ENCODE measurements at places on chromosomes 4 and X.
A peak's percentile ranks its signal among the peaks of the same experiment; 100 is the strongest.

- peak overlapping the region; percentile 67 for H3K4me3 ChIP-seq
- H3K36me3 ChIP-seq = no peaks in the 10 kb centered on the region
- H3K27ac ChIP-seq = no peak overlapping the region
- H3K27me3 ChIP-seq = peaks cover 5% of the 10 kb centered on the region
These were observed 63.5 kb upstream of the WDR17 start for GRCh38 chr4:176002007-176002613.

DNA sequence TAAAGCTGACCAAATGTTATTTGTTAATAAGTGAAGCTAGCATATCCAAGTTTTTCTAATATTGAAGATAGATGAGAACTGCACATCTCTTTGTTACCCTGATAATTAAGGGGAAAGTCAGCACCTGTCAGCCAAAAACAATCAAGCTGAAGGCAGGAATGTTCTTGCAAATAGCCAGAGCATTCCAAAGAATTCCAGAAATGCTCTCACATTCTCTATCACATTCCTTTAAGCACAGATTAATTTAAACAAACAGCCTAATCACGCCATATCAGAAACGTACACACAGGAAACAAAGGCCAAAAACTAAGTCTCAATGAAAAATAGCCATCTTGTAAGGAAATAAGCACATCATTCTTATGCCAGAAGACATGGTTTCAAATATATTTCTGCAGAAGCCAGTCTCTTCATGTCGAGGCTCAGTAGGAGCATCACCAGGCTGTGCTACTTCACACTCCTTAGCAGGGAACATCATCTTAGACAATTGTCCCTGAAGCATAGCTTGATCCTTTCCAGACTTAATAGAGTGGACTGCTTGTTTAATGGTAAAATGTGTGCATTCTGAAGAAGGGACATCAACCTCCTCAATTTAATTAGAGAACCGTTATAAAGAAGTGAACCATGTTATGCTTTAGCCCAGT is 252.9 kb upstream of the TTC29 start:
- no peak for DNase-seq
- no peaks in the 10 kb centered on the region for H3K27me3 ChIP-seq
- no peak overlapping the region for H3K4me3 ChIP-seq
- H3K4me1 ChIP-seq = no peaks in the 10 kb centered on the region
- no peaks in the 10 kb centered on the region for H3K36me3 ChIP-seq

- DNase-seq = no peak
- H3K27ac ChIP-seq = no peak overlapping the region
- no peaks in the 10 kb centered on the region for H3K36me3 ChIP-seq
These were observed 31.5 kb upstream of the HPGD start for GRCh38 chr4:174553828-174554227.

GRCh38 chr4:122658818-122659295 is 38.0 kb upstream of the IL21 start:
- H3K27ac ChIP-seq = no peak overlapping the region
- peaks cover 3% of the 10 kb centered on the region for H3K27me3 ChIP-seq
- no peak for DNase-seq
- H3K4me1 ChIP-seq = no peaks in the 10 kb centered on the region

DNA sequence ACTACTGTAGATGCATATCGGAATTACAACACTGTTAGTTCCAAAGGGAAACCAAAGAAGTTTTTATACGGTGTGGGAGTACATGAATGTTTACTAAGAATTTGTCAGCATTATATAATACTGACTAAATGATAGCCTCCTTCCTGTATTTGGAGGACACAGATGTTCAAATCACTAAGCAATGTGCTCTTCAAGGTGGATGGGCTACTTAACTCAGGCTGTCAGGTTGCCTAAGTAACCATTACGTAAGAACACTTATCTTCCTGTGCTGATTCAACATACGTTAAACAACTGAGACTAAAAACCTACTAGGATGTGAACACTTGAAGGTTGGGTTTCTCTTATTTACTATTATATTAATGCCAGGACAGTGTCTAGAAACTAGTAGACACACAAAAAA is 81.9 kb upstream of the HPGD start:
- peak; percentile 98 for DNase-seq
- H3K27ac ChIP-seq = no peak overlapping the region
- H3K4me1 ChIP-seq = no peaks in the 10 kb centered on the region
- H3K36me3 ChIP-seq = no peaks in the 10 kb centered on the region
- H3K4me3 ChIP-seq = no peak overlapping the region

- no peaks in the 10 kb centered on the region for H3K4me1 ChIP-seq
- DNase-seq = no peak
- no peaks in the 10 kb centered on the region for H3K27me3 ChIP-seq
- H3K4me3 ChIP-seq = no peak overlapping the region
These were observed 318.7 kb downstream of the PCDH18 start for GRCh38 chr4:137213372-137214173.

DNA sequence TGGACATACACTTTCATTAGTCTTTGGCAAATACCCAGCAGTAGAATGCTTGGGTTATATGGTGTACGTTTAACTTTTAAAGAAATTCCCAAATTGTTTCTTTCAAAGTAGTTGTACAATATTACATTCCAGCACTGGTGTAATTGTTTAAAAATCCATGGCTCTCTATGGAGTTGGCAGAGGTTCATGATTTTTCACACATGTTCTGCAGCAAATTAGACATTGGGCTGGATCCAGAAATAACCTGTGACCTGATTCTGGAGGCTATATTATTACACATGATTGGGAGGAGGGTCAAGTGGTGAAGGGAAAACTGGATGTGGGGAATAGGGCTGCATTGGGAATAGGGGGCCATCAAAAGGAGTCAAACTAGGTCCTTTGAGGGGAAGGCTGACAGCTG is 41.9 kb downstream of the MAMLD1 start:
- no peaks in the 10 kb centered on the region for H3K27me3 ChIP-seq
- H3K36me3 ChIP-seq = no peaks in the 10 kb centered on the region
- H3K4me3 ChIP-seq = no peak overlapping the region
- H3K4me1 ChIP-seq = no peaks in the 10 kb centered on the region

GRCh38 chrX:12770440-12770839 is 20.8 kb upstream of the PRPS2 start:
- H3K27me3 ChIP-seq = no peaks in the 10 kb centered on the region
- no peaks in the 10 kb centered on the region for H3K36me3 ChIP-seq
- H3K27ac ChIP-seq = no peak overlapping the region
- peak; percentile 31 for DNase-seq
- H3K4me1 ChIP-seq = no peaks in the 10 kb centered on the region

GRCh38 chr4:133149932-133150471 is 908 bp downstream of the PCDH10 start:
- DNase-seq = no peak
- no peak overlapping the region for H3K4me3 ChIP-seq
- H3K27me3 ChIP-seq = peaks cover 73% of the 10 kb centered on the region
- H3K36me3 ChIP-seq = no peaks in the 10 kb centered on the region
- H3K4me1 ChIP-seq = peaks cover 52% of the 10 kb centered on the region

GRCh38 chrX:69603566-69604194 is 12.2 kb upstream of the EDA start:
- no peaks in the 10 kb centered on the region for H3K36me3 ChIP-seq
- peaks cover 2% of the 10 kb centered on the region for H3K27me3 ChIP-seq
- no peak overlapping the region for H3K27ac ChIP-seq
- no peaks in the 10 kb centered on the region for H3K4me1 ChIP-seq

GRCh38 chr4:612052-612748 is 13.2 kb upstream of the PDE6B start:
- no peaks in the 10 kb centered on the region for H3K4me1 ChIP-seq
- no peak overlapping the region for H3K27ac ChIP-seq
- no peaks in the 10 kb centered on the region for H3K36me3 ChIP-seq
- H3K27me3 ChIP-seq = no peaks in the 10 kb centered on the region
- DNase-seq = no peak

DNA sequence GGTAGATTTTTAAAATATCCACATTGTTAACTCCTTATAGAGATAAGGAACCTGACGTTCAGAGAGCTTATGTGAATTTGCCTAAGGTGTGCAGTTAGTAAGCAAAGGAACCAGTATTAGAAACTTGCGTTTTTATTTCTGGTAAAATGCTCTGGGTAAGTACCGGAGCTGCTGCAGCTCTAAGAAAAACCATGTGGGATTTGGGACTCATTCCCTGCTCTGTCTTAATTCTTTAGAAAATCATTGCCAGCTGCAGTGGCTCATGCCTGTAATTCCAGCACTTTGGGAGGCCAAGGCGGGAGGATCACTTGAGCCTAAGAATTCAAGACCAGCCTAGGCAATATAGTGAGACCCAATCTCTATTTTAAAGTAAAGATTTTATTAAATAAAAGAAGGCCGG is 5.8 kb downstream of the CCKAR start:
- H3K27me3 ChIP-seq = peaks cover 8% of the 10 kb centered on the region
- DNase-seq = no peak
- H3K4me1 ChIP-seq = no peaks in the 10 kb centered on the region
- no peaks in the 10 kb centered on the region for H3K36me3 ChIP-seq
- H3K27ac ChIP-seq = no peak overlapping the region

DNA sequence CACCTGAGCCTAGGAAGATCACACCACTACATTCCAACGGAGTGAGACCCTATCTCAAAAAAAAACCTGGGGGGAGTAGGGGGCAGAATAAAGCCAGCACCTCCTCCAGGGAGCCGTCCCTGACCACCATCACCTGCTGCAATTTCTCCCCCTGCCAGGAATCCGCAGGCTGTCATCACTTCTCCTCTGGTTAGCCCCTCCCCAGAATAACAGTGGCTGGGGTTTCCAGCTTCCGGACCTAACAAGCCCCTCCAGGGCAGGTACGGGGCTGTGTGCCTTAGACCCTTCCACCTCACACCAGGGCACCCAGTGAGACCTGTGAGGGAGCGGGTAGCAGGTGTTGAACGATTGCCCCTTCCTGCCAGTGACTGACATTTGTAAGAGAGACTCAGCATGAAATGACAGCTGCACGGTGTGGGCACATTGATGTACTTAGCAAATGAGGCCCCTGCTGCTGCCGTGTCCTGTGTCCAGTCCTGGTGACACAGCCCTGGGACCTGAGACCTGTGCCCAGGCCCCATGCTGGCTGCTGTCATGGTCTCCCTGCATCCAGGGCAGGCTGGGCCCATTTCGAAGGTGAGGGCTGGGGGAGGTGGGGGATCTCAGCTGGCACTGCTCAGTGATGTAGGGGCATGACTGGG is 6.7 kb upstream of the WFS1 start:
- H3K4me1 ChIP-seq = peaks cover 18% of the 10 kb centered on the region
- H3K4me3 ChIP-seq = no peak overlapping the region
- peaks cover 19% of the 10 kb centered on the region for H3K27me3 ChIP-seq
- no peaks in the 10 kb centered on the region for H3K36me3 ChIP-seq
- H3K27ac ChIP-seq = no peak overlapping the region
- DNase-seq = no peak

GRCh38 chrX:76253432-76253831 is 80.6 kb downstream of the PBDC1 start:
- H3K27ac ChIP-seq = no peak overlapping the region
- DNase-seq = peak; percentile 41
- H3K27me3 ChIP-seq = no peaks in the 10 kb centered on the region
- no peak overlapping the region for H3K4me3 ChIP-seq
- no peaks in the 10 kb centered on the region for H3K4me1 ChIP-seq

DNA sequence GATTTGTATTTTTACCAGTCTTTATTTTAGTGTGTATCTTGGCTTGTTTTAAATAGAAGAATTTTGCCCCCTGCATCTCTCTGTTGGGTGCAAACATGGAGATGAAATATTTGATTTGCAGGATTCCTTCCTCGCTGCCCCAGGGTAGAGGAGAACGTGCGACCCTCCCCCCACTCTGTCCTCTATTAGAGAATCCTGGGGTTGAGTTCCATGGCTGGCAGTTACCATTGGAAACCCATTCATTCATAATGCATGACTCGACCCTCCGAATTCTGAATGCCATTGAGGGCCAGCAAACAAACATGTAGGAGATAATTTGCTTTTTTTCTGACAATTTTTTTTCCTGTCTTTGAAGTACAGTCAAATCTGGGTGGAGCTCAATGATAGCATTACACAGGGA is 53.7 kb downstream of the TRIM2 start:
- no peaks in the 10 kb centered on the region for H3K36me3 ChIP-seq
- H3K27ac ChIP-seq = no peak overlapping the region
- H3K27me3 ChIP-seq = peaks cover 7% of the 10 kb centered on the region
- no peak overlapping the region for H3K4me3 ChIP-seq
- H3K4me1 ChIP-seq = peaks cover 4% of the 10 kb centered on the region
- DNase-seq = no peak

DNA sequence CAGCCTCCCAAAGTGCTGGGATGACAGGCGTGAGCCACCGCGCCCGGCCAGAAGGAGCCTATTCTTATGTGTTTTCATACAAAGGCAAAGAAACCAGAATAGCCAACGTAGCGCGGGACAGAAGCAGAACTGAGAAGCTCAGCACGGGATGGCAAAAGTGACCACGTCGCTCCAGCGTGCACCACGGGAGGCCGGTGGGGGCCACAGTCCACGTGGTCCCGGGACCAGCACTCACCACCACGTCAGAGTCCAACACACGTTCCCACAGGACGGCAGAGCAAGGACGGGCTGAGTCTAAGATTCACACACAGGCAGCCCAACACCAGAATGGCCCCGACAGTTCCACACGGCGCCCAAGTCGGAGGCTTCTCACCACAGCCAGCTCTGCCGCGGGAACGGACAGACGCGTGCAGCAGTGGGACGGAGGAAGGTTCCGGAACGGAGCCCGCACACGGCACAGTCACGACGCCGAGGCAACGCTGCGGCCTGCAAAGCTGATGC is 18.8 kb upstream of the GTPBP6 start:
- DNase-seq = no peak
- no peaks in the 10 kb centered on the region for H3K27me3 ChIP-seq
- peaks cover 63% of the 10 kb centered on the region for H3K36me3 ChIP-seq
- no peak overlapping the region for H3K27ac ChIP-seq

- H3K36me3 ChIP-seq = no peaks in the 10 kb centered on the region
- no peak overlapping the region for H3K4me3 ChIP-seq
- no peak for DNase-seq
- no peak overlapping the region for H3K27ac ChIP-seq
These were observed 153.5 kb downstream of the CAMK2D start for GRCh38 chr4:113607998-113608397.

DNA sequence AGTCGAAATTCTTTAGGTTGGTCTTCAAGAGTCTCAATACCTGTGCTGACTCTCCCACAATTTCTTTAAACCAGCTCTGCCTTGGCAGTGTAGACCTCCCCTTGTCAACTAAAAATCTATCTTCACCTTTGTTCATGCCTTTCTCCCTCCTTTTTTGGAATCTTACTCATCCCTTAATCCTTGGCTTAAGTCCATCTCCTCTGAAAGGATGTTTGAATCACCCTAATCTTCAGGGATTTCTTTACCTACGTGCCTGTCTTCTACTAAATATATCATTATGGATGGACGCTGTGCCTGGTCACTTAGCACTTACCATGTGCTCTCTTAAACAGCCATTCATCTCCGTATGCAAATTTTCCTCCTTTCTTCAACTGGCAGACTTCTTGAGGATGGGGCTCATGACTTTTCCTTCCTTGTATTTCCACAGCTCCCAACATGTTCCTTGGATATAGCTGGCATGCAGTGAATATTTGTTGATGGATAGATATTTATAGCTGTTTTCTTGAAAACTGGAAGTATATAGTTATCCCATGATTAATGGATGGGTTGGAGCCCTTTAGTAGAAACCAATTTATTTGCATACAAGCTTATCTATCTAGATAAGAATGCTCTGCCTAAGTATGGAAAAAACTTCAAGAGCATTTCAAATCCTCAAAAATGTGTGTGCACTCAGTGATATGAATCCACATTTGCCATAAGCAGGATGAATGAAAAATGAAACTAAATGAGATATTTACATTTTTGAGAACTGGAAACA is 166.6 kb downstream of the SPRY1 start:
- H3K4me1 ChIP-seq = peaks cover 6% of the 10 kb centered on the region
- no peak for DNase-seq
- H3K36me3 ChIP-seq = no peaks in the 10 kb centered on the region
- H3K27ac ChIP-seq = no peak overlapping the region
- no peak overlapping the region for H3K4me3 ChIP-seq

Data from common myeloid progenitor, CD34-positive (primary cell).